ENCODE measurements at places on chromosomes 7 and 10. TPM values are rescaled to one million over a fixed set of nuclear protein-coding genes. Genes with fewer than 3 reads are reported as not detected.

- peak; percentile 69 for DNase-seq
These were observed 168.8 kb downstream of the TMEM26 start for GRCh38 chr10:61284222-61284890.

DNA sequence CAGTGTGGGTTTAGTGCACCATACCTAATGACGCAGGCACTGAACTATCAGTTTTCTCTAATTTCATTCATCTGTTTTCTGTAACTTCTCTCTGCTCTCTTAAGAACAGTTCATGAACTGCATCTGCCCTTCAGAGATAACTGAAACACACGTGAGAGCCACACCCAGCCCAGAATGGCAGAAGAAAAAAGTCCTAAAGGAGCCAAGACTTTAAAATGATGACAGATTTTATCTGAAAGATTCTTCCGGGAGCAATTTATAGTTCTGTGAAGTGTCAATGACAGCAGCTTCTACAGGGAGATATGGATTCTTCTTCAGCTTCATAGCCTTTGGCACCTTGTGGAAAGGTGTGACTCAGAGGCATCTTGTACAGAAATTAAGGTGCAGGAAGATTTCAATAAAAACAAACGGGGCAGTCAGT, 211.5 kb upstream of the SLC26A5 start:
- no peak for DNase-seq

- no peak for DNase-seq
These were observed 11.2 kb upstream of the C7orf33 start for GRCh38 chr7:148579366-148579765.

DNA sequence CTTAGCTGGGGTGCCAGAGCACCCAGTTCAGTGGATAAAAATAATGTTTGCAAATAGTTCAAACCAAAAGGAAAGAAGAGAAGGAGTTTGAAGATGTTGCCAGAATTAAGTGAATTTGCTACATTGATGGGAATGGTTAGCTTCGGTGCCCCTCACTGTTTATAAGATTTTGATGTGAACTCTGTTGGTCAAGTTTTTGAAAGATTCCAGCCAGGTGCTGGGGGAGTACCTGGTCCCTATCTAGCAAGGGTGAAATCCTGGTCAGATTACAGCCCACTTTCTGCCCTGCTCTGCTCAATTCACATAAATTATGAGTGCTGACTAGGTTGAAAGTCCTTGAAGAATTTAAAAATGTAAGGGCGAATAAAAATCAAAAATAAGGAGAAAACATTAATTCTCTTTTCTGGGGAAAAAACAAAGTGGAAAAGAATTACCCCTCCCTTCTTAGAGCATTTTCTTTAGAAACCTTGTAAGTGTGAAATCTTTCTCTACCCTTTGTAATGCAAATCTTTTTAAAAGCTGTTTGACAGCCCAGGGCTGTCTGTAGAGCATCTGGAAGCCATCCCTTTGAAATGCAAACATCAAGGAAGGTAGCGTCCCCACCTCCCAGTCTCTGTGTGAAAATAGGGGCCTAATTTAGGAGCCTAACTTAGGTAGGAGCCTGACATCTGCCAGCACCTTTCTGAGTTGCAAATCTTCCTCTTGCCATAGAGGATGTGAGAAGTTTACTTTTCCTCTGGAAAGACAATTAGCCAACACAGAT, 1.4 kb upstream of the GIMAP5 start:
- no peak for DNase-seq

- DNase-seq, result no peak
These were observed 525.0 kb upstream of the NRP1 start for GRCh38 chr10:33859319-33860022.

- peak; percentile 58 for DNase-seq
These were observed 76.1 kb upstream of the CPXM2 start for GRCh38 chr10:123967626-123968243.

GRCh38 chr7:11317766-11318165, 344.1 kb downstream of the PHF14 start:
- no peak for DNase-seq

GRCh38 chr7:116511552-116512519, 12.3 kb downstream of the CAV2 start:
- DNase-seq, result no peak

- DNase-seq, result peak; percentile 9
These were observed 592.5 kb downstream of the ARL4A start for GRCh38 chr7:13279854-13280435.

DNA sequence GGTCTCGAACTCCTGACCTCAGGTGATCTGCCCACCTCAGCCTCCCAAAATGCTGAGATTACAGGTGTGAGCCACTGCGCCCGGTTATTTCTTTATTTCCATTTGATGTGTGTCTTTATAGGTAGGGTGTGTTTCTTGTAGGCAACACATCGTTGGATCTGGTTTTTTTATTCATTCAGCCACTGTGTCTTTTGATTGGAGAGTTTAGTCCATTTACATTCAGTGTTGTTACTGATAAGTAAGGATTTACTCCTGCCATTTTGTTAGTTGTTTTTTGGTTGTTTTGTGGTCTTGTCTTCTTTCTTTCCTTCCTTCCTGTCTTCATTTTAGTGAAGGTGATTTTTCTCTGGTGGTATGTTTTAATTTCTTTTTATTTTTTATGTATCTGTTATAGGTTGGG, 16.9 kb downstream of the TMEM248 start:
- DNase-seq, result no peak

- DNase-seq, result no peak
These were observed 608 bp downstream of the HHEX start for GRCh38 chr10:92690211-92690914.

DNA sequence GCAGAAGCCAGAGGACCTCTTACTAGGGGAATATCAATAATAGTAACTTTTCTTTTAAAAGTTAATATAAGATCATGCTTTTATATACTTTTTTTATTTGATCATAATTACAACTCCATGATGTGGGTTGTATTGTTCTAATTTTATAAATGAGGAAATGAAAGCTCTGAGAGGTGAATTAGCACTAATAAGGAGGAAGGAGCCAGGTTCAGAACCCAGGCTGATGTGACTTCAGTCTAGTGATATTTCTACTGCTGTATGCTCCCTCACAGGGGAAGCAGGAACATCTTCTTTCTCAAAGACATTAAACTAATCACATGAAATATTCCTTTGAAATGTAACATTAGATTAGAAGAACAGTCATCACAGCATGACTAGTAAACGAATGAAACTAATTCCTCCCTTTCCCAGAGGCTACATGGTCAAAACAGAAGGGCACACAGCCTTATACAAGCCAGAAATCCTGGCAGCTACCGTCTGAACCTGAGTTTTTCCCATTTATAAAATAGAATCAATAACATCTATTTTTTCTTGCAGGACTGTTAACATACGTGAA, 81.4 kb upstream of the GJD4 start:
- DNase-seq, result no peak

DNA sequence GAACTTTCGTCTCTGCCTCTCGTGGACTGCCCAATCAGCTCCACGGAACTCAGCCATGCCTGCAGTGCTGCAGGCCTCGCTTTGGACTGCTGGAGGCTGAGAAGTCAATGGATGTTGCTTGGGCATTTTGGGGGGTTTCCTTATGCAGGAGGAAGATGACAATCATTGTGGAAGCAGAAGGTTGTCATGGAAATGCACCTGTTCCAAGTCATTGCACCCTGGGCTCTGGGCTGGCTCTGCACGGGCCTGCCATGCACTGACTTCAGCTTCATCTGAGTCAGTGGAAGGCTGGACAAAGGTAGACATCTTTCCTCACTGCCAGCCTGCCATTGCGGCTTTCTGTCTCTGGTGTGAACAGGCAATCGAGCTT, 217.3 kb downstream of the RPS24 start:
- no peak for DNase-seq

DNA sequence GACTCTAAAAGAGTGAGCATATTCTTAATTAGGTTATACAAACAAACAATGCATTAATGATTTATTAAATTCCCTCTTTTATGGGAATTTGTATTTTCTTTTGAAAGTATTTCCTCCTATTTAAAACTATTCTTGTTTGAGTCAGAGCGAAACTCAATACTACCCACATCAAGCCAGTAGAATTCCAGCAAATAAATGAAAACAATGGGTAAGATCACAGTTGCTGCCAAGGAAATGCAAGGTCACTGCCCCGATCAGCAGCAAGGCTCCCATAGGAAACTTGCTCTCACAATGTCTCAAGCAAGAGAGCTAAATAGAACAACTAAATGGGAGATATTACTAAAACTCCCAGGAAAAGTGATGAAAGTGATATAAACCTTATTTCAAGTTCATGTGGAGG, 206.3 kb downstream of the THSD7A start:
- DNase-seq, result no peak

DNA sequence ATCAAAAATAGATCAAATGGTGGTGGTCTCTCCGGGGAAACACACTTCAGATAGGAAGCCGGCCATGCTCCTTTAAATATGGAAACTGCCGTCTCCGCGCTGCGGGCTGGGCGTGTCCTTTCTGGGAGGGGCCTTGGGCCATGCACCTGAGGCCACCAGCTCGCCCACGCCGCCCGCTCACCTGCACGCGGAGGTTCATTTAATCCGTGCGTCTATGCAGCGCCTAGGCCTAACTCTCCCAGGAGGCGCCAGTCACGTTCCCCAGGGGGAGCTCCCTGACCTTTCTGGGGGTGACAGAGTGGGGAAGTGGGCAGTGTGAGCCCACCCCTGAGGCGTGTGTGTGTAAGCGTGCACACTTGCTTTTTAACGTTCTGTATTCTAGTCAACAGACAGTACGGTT, 64.0 kb downstream of the C10orf143 start:
- no peak for DNase-seq

- no peak for DNase-seq
These were observed 2.2 kb downstream of the SMARCD3 start for GRCh38 chr7:151246102-151246850.

DNA sequence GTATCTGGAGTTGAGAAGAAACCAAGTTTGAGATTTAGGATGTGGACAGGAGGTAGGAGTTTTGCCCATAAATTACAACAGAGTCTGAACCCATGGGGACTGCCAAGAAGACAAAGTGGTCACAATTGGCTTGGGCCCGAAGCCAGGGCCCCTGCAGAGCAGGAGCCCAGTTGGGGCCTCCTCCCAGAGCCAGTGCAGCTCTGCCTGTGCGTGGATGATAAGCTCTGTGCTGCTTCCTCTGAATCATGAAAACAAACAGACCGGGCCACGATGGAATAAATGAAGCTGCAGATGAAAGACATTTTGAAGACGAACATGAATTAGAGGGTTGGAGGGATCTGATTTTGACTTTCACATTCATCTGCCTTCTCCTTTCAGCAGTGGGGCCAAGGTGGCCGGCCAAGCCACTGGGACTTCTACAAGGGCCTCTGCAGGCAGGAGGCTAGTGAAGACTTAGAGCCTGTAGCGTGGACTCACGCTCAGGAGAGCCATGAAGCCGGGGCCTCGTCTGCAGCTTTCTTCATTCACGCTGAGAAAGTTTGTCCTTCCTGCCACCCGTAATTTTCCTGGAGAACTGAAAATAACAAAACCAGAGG, 156.8 kb upstream of the LYZL1 start:
- DNase-seq, result no peak

DNA sequence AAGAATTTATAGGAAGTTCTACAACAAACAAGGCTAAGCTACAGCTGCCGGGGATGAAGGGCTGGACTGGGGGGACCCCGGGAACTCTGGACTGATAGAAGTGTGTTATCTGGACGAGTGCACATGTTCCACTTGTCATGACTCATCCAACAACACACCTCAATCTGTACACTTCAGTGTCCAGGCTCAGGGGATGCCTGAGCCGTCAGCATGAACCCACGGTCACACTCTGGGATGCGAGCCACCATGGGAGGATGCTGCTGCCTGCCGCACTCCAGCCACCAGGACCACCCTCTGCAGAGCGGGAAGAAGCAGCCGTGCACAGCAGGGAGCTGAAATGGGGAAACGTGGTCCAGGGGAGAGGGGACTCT, 67.5 kb downstream of the MAD1L1 start:
- no peak for DNase-seq

The FOXI2 gene
- 1.4 TPM for polyA plus RNA-seq

The CALML5 gene
- not detected for polyA plus RNA-seq

The NKX2-3 gene
- polyA plus RNA-seq, result not detected

The FFAR4 gene
- polyA plus RNA-seq, result 0.03 TPM

The FAM221A gene
- 14.3 TPM for polyA plus RNA-seq

The SPAM1 gene
- polyA plus RNA-seq, result not detected

The ADAM22 gene
- 14.0 TPM for polyA plus RNA-seq

The HOXA3 gene
- 39.5 TPM for polyA plus RNA-seq

The NPY4R2 gene
- not detected for polyA plus RNA-seq

The RNF32 gene
- polyA plus RNA-seq, result 3.5 TPM

The GBX1 gene
- polyA plus RNA-seq, result 0.34 TPM

The DPP6 gene
- 49.0 TPM for polyA plus RNA-seq

The MYL7 gene
- polyA plus RNA-seq, result 0.64 TPM

The DMTF1 gene
- polyA plus RNA-seq, result 143 TPM

The NSUN5 gene
- polyA plus RNA-seq, result 19.0 TPM

All from renal pelvis (tissue), 12 donors.